Activated T-helper 9 cell treated with anti-CD3 and anti-CD28 coated beads, Interleukin-2, amount 50 U/mL, for 16 hours (primary cell): ENCODE measurements at places on chromosomes 7 and 10.

DNA sequence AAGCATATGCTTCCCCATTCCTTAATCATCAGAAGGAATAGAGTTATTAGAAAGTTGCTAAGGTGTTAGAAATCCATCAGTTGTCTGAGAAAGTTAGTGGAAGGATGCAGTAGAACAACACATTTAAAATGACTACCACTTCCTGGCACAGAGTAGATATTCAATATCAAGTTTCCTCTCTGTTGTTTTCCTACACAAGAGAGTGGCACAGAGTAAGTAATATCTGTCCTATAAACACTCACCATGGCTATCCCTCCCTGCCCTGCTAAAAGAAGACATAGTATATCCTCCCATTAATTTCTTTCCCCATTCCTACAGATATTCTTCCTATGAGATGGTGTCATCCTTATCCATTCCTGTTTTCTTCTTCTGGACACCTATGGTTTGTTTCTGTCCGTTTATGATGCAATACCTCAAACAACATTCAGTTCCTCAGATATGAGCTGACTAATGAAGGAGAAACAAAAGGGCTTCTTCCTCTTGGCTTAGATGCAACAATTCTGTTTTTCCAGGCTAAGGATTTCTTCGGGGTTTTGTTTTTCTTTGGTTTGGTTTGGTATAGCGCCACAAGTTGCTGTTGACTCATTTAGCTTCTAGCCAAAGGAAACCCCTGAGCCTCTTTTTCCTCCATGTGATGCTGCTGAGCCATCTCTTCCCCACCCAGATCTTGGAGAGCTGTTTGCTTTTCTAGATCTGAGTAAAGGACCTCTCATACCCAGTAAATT is 32.9 kb upstream of the BPGM start:
- no peak for DNase-seq

- no peak for DNase-seq
These were observed at the start of gene ADAMTS14 for GRCh38 chr10:70672165-70673042. Gene ADAMTS14, plus strand, starts transcription at chr10:70672506. Its CDS starts 297 bp downstream, at chr10:70672803.

DNA sequence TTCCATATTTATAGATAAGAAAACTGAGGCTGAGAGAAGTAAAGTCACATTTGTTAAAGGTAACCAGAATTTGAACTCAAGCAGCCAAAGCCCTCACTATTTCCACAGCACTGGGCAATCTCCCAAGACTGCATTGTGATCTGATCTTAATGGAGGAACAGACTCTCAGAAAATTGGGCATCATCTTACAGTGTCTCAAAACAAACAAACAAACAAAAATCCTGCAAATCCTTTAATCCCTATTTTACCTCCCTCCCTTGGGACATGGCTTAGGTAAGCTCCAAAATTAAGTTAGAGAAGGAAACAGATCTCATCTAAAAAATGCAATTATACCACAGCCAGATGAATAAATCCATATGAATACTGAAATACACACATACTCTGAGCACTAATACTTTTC is 57.5 kb downstream of the FHIP2A start:
- DNase-seq: no peak

- DNase-seq: peak; percentile 43
These were observed 220.9 kb upstream of the MKLN1 start for GRCh38 chr7:131106681-131107336.

GRCh38 chr7:50397320-50397970 is 52.7 kb downstream of the FIGNL1 start:
- DNase-seq: no peak

DNA sequence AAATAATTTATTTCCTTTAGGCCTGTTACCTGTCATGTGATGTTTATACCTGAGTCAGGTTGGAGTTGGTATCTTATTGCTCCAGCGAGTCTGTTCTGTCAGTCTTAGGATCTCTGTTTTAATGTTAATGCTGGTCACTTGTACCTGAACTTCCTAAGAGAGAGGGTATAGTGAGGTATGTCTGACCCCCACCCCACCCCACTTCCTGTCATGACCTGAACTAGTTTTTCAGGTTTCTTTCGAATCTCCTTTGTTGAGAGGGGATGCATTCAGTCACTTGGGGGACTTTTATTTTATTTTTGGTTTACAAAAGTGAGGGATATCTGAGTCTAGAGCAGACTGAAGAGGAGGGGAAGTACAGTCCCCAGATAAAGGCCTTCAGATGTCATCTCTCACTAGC is 769.0 kb upstream of the COBL start:
- DNase-seq: no peak

DNA sequence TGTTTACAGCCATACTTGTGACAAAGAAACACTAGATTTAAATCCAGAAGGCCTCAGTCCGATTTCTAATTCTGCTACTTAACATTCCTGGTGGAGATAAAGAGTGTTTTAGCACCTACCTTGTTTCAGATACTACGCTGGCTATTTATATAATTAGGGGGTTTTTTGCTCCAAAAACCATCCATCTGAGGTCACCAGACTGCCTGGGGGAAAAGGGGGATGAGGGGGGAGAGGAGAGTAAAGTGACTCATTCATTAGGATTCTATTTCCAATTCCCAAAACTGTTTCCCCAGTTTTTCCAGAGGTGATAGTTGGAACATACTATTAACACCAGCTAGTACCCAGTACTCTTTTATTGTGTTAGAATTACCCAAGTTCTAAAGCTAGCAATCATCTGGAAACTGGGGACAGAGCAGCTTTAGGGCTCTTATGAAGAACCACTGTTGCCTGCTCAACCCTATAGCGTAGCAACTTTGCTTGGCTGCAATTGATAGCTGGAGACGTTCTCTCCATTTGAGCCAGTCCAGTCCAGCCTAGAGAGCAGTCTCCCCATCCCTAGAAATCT is 6.6 kb downstream of the GCC1 start:
- DNase-seq: no peak

- no peak for DNase-seq
These were observed 173.5 kb downstream of the PLXNA4 start for GRCh38 chr7:132402751-132403245.

GRCh38 chr7:110929480-110930249 is 161.3 kb upstream of the LRRN3 start:
- no peak for DNase-seq

- no peak for DNase-seq
These were observed 2.3 kb upstream of the SMKR1 start for GRCh38 chr7:129499999-129500398.

DNA sequence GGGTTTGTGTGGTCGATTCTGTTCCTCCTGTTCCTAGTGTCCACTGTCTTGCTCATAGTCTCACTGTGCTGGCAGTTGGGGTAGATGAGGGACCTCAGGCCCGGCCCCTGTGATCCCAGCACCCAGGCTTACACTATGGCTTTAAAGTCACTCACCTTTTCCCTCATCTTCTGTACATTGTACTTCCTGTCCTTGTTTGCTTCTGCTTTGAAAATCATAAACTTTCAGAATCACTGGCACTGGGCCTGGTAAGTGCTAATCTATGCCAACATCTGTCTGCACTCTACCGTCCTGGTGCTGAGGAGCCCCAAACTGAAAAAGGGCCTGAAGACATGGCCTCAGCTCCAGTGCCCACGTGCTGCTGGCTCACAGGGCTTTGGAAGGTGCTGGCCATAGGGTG is 5.7 kb upstream of the TAS2R60 start:
- no peak for DNase-seq

- DNase-seq: no peak
These were observed 53.8 kb downstream of the HGF start for GRCh38 chr7:81715984-81716588.

GRCh38 chr7:42702647-42703046 is 209.2 kb downstream of the C7orf25 start:
- DNase-seq: no peak

- no peak for DNase-seq
These were observed 270.8 kb upstream of the FZD8 start for GRCh38 chr10:35912615-35913569.

- DNase-seq: peak; percentile 32
These were observed 15.4 kb downstream of the GPNMB start for GRCh38 chr7:23261843-23262452.

DNA sequence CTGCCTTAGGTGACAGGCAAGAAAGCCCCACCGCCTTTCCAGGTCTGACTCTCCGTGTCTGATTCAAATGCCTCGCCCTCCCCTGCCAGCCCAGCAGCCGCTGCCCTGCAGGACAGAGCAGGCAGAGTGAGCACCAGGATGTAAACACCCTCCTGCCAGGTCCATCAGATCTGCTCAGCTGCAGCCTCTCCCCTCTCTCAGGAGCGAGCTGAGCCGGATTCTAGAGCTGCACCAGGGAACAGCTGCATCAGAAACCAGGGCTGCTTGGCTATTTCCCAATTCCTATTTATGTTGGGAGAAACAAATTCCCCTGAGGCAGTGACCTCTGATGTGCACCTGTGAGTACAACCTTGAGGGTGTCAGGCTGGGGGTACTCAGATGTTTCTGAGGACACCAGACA is 121.5 kb upstream of the ZMIZ1 start:
- DNase-seq: no peak

GRCh38 chr7:67653856-67654454 is 657.3 kb downstream of the TYW1 start:
- DNase-seq: no peak

GRCh38 chr10:59997827-59998525 is 91.6 kb upstream of the CCDC6 start:
- no peak for DNase-seq

GRCh38 chr10:78292250-78292981 is 258.8 kb downstream of the RPS24 start:
- no peak for DNase-seq

DNA sequence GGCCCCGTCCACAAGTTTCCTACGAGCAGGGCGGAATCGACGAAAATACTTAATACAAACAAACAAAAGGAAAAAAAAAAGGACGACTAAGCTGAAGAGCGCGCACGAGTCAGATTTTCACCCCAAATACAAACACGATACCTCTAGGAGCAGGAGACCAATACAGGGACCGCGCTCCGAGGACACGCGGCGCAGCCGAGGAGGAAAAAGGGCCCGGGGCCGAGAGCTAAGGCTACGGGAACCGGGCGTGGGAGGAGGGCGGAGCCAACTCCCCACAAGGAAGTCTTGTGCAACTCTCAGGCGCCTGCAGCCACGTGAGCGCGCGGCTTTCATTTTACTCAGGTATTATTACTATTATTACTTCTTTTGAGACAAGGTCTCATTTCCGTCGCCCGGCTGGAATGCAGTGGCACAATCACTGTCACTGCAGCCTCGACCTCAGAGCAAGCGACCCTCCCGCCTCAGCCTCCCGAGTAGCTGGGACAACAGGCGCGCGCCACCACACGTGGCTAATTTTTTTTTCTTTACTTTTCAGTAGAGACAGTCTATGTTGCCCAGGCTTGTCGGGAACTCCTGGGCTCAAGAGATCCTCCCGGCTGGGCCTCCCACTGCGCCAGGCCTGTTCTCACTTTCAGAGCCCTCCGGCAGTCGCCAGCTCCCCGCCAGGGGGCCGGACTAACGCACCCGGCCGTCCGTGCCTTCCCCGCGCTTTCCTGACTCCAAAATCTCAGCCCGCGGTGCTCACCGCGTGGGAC is 1.2 kb downstream of the HNRNPF start:
- peak; percentile 84 for DNase-seq

GRCh38 chr7:111560773-111561653 is 1.3 kb downstream of the IMMP2L start:
- DNase-seq: no peak

GRCh38 chr10:9443758-9444157 is 1389.3 kb downstream of the GATA3 start:
- no peak for DNase-seq

GRCh38 chr10:1123198-1123597 is 67.0 kb downstream of the WDR37 start:
- DNase-seq: no peak

GRCh38 chr7:146412781-146413180 is 296.2 kb downstream of the CNTNAP2 start:
- DNase-seq: no peak

GRCh38 chr7:85705076-85705475 is 518.2 kb upstream of the SEMA3D start:
- no peak for DNase-seq

- DNase-seq: no peak
These were observed 13.2 kb downstream of the OSBPL3 start for GRCh38 chr7:24966802-24967201.

DNA sequence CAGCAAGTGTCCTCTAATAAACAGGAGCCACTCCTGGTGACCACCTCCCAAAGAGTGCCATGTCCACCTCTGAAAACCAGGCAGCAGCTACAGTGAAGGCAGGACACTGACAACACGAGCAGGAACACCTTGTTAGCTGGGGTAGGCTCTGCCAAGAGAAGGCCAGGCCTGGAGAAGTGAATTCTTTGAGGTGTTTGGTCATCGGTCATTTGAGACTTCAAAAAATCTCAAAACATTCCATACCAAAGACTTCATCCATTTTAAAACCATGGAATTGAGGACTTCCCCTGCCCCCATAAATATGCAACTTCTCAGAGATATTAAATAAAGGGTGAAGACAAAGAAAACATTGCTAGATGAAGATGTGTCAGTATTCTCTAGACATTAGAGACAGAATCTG is 28.4 kb upstream of the OPALIN start:
- no peak for DNase-seq

DNA sequence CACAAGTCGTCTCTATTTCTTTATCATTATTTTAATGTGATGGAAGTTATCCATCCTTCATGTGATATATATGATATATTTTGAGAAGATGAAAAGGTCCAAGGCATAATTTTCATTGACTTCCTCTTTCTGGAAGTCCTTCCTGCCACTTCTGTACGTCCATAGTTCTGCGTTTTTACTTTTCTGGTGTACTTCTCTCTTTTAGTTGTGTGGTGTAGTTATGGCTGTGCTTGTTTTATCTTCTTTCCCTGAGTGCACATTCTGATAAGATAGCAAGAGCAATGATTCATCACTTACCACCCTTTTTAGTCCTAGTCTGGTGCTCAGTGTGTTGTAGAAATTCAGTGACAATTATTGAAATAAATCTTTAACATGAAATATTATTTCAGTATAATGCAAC is 231.3 kb upstream of the FERD3L start:
- no peak for DNase-seq

DNA sequence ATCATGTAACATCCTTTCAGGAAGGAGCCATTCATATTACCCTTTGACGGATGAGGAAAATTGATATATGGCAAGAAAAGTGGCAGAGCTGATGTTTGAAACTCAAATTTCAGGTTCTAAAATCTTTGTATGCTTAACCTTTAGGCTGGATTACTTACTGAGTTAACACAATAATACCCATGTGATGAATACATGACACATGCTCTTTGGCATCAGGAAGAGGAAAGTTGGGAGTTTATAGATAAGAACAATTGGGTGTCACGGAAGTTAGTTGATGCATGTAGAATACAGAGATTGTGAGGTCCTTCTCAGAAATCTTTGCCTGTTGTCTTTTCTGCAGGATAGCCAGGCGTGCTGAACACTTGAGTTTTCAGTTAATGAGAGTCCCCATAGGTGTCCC is 572.1 kb upstream of the POM121L12 start:
- no peak for DNase-seq
